Cortex of kidney (tissue), 1 donor: ENCODE measurements at places on chromosomes 1 and 21.

DNA sequence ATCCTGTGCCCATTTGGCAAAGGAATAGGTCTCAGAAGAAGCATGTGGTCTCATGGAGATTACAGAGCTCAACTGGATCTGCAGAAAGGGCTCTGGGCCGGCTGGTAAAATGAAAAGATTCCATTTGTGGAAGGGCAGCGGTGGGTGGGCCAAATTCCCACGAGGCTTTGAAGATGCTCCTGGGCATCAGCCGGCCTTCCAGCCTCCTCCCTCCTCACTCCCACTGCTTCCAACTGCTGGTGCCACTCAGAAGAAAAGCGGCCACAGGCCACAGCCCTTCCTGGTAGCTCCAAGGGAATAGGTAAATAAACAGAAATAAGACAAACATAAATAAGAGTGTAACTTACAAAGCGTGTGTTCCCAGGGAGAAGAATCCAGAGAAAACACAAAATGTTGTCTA is 136.3 kb upstream of the SLC44A3 start:
- DNase-seq = no peak

GRCh38 chr1:81730881-81731280 is 69.9 kb upstream of the ADGRL2 start:
- no peak for DNase-seq

DNA sequence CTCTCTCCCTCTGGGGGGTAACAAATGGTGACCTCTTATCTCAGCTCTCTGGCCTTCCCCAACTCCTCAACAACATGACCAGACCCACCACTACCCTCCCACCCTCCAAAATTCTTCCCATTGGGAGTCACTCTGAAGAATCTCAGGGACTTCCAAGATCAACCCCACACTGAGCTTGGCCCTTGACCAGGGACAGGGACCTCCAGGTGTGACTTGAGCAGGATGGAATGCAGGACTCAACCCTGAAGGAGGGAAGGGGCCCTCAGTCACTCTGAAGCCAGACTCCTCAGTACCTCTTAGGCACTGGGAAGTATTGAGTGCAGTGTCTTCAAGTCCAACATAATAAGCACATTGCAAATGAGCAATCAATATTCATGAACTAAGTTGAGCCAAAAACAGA is 1.9 kb downstream of the CASQ1 start:
- no peak for DNase-seq

- no peak for DNase-seq
Observed at GRCh38 chr1:246726255-246726679, 2.1 kb downstream of the SCCPDH start.

DNA sequence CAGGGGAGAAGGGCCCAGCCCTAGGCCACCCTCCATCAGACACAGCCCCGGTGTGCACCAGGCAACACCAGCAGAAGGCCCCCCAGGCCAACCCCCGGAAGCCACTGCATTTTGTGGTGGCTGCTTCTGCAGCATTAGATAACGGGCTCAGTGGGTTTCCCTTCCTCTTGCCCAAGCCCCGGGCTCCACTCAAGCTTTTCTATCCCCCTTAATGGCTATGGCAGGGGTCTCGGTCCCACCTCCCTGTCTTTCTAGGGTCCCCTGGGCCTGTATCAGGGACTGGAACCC is 18.9 kb downstream of the C1orf174 start:
- no peak for DNase-seq

DNA sequence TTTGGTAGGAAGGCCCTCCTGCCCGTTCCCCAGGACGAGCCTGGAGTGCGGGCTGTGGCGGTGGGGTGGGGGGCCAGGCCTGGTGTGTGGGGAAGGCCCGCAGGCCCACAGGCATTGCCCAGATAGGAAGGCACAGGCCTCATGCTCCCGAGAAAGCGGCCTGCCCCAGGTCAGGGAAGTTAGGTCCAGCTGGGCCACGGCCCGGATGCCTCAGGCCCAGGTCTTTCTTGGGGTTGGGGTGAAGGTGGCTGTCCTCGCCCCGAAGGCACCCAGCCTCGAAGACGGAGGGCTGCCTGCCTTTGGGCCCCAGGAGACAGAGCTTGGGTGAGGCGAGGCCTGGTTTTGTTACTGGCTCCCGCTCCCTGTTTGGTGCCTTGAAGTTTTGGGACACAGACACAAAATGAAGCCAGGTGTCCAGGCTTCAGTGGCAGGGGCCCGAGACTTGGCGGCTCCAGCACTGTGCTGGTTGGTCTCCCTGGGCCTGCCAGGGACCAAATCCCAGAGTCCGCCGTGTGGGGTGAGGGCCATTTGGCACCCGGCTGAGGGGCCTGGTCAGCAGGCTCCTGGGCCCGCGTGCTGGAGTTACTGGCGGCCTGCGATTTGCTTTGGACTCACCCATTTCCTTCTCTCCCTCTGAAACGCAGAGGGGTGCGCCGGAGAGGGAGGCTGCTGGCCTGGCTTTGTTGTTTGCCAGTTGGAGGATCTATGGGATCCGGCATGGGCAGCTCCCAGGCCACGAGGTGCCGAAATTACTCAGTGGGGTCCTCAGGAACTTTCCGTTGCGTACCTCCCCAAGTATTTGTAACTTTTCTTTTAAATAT is 2.0 kb downstream of the SKI start:
- no peak for DNase-seq

DNA sequence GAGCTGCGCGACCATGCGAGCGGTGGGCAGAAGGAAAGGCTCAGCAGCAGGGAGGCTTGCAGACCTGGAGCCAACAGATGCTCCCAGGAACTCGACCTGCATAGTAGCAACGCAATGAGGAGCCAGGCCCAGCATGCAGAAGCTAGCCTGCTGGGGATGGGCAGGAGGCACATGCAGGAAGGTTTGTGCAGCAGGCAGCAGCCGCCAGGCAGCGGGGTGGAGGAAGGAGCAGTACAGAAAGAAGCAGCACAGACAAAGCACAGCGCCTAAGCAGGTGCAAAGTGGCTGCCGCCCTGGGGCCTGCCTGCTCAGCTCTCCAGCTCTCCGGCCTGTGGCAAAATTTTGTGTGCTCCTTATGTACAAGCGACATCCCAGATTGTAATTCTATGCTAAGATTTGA is 213.5 kb upstream of the MAP1LC3C start:
- no peak for DNase-seq

DNA sequence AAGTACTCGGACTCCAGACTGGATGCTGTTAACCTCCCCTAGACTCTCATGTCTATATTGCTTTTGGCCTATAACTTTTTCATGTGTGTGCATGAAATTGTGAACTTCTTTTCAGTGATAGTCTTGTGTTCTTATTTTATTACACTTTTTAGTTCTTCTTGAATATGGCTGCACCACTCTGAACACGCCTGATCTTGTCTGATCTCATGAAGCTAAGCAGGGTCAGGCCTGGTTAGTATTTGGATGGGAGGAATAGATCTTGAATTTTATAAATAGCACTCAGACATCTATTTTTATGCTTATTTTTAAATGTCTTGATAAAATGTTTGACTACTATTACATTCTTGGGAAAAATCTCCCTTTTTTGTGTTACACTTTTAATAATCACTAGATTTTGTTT is 22.4 kb downstream of the TCP10L start:
- no peak for DNase-seq

DNA sequence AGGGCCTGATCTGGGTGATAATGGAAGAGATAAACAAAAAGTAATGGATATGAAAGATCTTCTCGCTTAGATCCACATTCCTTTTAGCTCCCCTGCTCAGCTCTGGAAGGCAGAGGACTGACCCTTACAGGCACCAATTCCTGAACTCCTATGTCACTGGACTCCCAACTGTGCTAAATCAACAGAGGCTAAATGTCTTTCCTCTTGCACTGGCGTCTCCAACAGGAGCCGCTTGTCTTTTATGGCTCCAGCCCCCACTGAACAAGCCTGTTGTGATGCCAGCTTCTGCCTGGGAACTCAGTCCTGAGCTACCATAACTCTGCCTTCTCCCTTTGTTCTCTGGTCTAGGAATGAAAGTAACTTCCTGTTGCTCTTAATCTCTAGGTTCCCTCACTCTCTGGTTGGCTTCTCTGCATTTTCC is 142.1 kb upstream of the COL11A1 start:
- DNase-seq = no peak

- DNase-seq = no peak
Observed at GRCh38 chr1:23804183-23804835, 3.8 kb upstream of the GALE start.
